ENCODE measurements at places on chromosomes 11 and 22. TPM values are rescaled to one million over a fixed set of nuclear protein-coding genes. Genes with fewer than 3 reads are reported as not detected.

MICAL2 gene
- total RNA-seq: 248 TPM

KCNK4 gene
- not detected for total RNA-seq

SHISAL1 gene
- total RNA-seq: under 0.01 TPM

SCUBE2 gene
- total RNA-seq: 4.4 TPM

LMNTD2 gene
- 1.2 TPM for total RNA-seq
